ENCODE measurements at places on chromosomes 2 and 18.

- DNase-seq: no peak
Observed at GRCh38 chr2:10814142-10814541, 1.6 kb upstream of the PDIA6 start.

DNA sequence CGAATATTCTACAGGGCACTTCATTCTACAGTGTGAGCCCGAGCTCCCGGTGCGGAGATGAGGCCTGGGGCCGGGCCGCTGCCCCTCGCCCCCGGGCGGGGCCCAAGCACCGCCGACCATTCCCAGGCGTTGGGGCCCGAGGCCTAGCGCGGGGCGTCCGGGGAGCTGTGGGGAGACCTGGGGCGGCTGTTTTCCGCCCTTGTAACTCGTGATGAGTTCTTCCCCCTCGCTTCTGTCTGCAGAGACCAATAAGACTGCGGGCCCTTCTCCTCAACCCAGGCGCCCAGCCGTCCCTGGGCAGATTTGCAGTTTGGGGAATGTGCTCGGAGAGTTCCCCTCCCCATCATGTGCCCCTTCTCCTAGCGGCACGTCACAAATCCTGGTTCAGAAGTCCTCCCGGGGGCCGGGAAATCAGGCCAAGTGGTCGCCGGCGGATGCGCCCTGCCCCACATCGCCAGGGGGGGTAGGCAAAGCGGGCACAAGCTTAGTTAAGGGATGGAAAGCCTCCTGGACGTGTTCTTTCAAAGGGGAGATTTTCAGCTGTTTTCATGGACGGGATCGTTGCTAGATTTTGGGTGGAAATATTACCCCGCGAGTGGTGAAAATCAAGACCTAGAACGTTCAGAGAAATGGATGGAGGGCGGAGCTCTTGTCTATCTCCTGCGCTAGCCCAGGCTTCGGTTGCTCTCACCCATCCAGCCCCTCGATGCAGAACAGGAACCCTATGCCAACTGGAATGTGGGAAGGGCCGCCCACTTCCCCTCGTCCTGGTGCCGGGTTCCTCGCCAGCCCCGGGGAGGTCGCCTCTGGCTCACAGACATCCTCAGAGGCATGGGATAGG, 18.8 kb upstream of the HAAO start:
- DNase-seq: no peak

DNA sequence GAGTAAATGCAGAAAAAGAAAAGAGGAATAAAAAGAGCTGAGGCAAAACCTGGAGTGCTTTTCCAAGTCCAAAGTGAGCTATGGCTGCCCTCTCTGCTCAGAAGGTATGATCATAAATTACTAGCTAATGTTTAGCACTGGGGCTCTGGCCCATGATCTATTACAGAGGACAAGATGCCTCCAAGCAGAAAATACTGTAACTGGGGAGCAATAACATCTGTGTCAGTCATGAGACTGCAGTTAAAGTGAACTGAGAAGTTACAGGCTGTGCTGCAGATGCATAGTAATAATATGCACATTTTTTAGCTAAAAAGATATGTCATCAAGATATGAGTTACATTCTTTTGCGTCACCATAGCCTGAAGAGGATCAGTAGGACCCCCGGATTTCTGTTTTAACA, 209.4 kb upstream of the RBBP8 start:
- no peak for DNase-seq

- no peak for DNase-seq
Observed at GRCh38 chr2:37784071-37784758, 112.8 kb upstream of the CDC42EP3 start.

GRCh38 chr2:39139511-39140237, 18.8 kb upstream of the SOS1 start:
- DNase-seq: no peak

- DNase-seq: no peak
Observed at GRCh38 chr2:227822416-227823003, 8.9 kb downstream of the CCL20 start.

DNA sequence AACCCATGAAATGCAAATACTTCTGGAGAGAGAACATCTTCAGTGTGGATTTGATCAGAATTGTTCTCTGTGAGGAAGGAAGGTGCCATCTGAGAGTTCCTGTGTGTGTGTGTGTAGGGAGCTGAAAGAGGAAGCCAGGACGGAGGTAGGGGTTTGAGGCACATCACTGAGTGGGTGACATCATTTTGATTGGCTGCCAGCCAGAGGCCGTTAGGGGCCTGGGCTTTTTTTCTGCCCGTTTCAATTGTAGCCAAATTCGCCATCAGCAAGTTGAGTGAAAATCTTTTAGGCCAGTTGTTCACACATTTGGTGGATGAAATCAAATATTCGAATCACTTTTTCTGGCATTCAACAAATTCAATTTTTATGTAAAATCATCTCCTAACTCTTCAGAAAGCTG, 48.9 kb downstream of the TSN start:
- DNase-seq: no peak

DNA sequence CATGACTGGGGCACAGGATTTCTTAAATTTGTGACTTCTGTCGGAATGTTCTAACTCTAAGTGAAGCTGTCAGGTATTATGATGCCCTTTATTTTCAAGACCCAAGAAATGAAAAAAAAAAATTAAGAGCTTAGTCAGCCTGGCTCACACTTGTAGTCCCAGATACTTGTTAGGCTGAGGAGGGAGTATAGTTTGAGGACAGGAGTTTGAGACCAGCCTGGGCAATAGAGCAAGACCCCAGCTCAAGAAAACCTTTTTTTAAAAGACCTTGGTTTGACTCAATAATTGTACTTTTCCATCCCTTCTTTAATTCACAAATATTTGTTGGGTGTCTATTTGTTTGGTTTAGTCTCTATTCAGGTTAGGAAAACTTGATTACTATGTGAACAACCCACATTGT, 310.0 kb downstream of the STK39 start:
- no peak for DNase-seq

DNA sequence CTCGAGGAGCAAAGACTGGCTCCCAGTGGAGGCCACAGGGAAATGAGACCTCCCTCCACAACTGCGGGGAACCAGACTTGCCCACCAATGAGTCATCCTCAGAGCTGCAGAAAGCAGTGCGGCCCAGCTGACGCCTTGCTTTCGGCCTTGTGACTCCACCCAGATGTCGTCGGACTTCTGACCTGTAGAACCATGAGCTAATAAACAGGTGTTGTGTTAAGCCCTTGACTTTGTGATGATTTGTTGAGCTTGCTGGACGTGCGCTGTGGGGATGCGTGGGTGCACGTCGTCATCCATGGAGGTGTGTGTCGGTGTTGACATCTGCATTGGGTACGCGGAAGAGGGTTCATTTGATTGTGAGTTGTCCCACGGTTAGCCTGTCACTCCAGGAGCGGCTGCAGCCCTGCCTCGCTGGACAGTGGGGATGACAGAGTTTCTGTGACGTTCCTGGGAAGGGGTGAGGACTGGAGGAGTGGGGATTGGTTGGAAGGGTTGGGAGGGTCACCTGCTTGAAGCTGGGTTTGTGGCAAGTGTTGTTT, 154.1 kb downstream of the SH3BP4 start:
- DNase-seq: no peak

DNA sequence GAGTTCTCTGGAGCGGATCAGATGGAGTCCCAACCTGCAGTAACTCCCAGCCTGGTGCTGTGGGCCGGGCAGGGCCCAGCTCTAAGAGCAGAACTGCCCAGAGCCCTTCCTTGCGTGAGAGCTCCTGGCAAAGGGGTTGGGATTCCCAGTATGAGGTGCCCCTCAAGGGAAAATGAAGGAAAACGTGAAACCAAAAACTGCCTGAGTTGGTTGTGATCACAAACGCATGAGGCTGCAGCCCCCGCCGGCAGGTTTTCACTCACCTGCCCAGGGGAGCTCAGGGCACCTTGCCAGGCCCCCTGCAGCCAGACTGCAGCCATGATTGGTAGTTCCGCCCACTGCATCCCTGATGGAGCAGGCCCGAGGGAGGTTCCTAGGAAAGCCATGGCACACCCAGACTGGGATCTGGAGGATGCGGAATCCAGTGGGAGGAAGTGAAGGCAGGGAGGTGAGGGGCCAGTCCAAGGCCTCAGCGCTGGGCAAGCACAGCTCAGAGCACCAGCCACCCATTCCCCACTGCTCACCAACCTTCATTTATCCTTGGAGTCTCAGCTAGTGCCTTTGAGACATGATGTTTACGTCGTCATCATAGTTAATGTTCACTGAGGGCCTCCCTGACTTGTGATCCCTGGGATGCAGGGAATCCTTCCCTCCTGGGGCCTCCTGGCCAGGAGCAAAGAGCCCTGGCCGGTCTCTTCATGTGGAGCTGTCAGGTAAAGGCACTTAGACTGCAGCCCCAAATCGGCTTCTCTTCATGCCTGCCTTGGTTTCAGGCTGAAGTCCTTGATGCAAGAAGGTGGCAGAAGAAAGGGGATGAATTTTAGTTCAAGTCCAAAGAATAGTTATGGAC, 103.2 kb downstream of the INHBB start:
- no peak for DNase-seq

DNA sequence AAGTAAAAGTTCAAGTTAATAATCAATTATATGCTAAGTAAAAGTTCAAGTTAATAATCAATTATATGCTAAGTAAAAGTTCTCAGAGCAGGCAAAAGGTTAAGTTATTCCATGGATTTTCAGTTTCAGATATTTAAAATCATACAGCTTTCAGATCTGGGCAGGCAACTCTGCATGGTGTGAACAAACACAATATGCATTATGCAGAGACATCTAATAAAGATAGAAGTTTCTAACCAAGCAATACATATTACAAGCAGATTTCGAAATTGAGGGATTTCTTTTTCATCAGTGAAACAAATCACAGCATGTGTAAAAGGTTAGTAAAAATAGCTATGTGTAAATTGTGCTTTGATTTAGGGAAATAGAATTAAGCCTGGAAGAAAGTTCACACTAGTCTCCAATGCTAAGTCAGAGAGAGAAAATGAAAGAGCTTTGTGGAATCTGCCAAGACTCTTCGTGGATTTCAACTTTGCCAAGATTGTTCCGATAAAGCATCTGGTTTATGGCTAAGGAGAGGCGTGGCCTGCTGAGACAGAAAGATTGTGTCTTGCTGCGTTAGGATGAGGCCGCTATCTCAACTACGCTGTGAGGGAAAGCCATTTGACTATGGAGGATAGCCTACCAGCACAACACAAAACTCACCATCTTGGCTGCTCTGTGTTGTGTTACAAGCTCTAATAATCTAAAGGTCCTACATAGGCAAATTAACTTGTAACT, 60.1 kb upstream of the SLC16A14 start:
- DNase-seq: peak; percentile 47

GRCh38 chr2:24238158-24238557, 63.3 kb downstream of the FAM228A start:
- no peak for DNase-seq

DNA sequence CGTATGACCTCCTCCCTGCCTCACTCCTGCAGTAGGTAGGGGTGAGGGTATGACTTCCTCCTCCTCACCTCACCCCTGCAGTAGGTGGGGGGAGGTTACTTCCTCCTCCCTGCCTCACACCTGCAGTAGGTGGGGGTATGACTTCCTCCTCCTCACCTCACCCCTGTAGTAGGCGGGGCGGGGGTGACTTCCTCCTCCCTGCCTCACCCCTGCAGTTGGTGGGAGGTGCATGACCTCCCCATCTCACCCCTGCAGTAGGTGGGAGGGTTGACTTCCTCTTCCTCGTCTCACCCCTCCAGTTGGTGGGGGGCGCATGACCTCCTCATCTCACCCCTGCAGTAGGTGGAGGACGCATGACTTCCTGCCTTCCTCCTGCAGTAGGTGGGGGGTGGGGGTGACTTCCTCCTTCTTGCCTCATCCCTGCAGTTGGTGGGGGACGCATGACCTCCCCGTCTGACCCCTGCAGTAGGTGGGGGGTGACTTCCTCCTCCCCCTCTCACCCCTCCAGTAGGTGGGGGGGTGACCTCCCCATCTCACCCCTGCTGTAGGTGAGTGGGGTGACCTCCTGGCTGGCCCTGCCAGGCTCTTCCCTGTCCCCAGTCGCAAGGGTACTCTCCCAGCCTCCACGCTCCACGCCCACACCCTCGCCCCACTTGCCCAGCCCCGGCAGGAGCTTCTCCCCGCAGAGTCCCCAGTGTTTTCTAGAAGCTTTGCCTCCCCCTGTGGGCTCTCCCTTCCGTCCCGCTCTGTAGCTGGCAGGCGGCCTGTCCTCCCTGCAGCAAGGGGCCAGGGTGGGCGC, 39.3 kb downstream of the TSHZ1 start:
- DNase-seq: no peak

DNA sequence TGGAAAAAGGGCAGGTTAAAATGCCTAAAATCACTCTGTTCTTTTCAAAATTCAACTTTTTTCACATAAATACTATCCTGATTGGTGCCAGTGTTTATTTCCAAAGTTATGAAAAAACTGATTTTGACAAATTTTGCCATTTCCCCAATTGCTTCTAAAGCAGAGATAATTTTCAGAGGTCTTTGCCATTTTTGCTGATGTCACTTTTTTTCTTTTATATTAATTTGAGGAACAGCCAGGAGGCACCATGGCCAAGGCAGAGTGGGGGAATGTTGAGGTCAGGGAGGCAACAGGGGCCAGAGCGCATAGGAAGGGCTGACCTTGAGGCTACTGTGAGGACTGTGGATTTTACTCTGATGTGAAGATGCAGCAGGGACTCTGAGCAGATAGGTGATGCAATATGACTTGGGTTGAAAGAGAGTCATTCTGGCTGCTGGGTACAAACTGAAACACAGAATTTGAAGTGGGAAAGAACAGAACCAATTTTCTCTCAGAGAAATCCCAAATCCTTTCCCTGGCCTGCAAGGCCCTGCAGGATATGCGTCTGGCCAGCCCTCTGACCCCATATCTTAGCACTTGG, 75.1 kb upstream of the LDAH start:
- DNase-seq: no peak

GRCh38 chr18:63119647-63120046, 199.9 kb downstream of the BCL2 start:
- no peak for DNase-seq

DNA sequence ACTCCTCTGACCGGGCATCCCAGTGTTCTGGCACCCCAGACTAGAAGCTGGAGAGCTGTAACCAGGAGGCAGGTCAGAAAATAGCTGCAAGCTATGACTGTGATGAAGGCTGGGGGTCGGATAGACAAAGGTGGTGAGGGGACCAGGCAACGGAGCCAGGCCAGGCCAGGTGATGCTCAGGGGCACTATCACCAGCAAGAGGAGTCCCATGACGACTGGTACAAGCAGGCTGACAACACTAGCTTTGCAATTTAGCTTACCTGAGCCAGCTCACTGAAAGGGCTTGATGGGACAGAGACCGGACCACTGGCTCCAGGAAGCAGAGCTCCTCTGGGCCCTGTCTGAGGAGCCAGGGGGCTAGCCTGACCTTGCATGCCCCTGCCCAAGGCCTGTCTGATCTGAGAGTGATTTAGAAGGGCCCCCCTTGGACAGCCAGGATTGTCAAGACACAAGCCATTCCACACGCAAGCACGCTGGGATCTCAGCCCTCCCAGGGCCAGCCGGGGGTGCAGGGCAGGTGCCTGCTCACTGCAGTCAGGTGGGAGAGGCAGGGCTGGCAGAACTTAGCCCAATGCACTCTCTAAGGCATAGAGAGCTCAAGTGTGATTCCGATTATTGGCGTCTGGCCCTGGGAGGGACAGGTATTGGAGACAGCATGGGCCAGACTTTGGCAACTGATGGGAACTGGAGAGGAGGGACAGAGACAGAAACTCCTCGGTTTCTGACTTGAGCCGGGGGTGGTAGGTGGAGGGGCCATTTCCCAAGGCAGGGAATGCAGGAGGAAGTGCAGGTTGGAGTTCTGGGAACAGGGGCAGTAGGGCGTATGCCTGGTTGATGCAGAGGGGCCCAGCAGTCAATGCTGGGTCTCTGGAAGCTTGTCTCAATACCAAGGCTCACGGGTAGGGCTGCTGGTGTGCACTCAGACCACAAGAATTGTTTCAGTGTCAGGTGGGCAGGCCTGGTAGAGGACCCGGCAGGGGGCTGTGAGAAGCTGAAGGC, 47.7 kb downstream of the MYO7B start:
- no peak for DNase-seq
